ENCODE measurements at places on chromosomes 1 and 21.

DNA sequence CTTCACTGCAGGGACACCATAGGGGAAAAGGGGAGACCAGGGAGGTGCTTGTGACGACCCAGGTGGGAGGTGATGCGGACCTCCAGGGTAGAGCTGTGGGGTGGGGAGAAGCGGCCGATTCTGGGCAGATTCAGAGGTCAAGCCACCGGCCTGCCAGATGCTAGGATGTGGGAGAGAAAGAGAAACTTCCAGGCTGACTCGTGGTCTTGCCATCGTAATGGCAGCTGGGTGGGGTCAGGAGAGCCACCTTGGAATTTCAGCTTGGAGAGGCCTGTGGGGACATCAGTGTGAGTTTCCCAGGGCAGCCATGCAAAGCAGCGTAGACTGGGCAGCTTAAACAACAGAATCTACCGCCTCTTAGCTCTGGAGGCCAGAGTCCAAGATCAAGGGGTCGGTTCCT, 258.0 kb upstream of the VAMP3 start:
- peak; percentile 46 for DNase-seq

GRCh38 chr1:62273953-62274352, 45.3 kb downstream of the KANK4 start:
- no peak for DNase-seq

DNA sequence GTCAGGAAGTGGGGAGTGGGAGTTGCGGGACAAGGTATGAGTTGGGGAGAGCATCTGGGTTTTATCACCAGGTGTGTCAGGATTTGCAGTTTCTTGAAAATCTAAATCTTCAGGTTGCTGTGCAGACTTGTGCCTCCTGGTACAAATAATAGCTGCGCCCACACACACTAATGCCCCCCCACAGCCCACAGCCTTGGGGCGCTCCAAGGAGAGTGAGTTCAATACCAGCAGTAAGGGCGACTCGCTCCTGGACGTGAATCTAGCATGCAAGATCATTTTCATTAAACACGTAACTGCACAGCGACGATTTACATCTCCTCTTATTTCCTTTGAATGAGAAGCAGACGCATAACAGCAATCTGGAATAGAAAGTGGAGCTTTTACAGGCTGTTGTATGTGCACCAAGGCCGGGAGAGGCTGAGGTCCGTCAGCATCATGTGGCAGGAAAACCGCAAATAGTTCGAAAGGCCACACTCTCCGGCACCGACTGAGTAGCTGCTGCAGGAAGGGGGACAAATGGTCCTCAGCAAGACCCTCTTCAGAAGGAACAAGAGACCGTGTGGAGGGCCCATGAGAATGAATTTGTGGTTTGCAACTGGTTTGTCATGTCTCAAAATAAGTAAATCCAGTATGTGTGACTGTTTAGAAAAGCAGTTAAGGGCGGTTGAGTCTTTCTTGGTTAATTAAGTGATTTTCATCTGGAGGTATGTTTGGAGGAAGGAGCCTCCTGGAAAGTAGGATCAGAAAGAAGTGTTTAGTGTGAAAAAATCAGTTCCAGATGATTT, 439.5 kb downstream of the SMYD3 start:
- peak; percentile 80 for DNase-seq

DNA sequence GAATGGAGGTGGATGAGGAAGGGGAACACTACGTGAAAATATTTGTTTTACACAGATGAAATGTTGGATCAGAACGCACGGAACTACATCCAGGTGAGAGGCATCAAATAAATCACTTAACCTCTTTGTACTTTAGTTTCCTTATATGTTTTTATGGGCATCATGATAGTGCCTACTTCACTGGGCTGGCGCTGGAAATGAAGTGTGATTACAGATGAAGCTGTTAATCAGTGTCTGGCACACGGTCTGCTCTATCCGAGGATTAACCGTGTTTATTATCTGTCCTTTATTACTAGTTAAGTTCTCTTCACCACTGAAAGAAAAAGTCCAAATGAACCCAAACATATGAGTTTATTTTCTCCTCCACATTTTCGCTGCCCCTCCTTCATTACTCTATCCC, 96.0 kb upstream of the TRABD2B start:
- DNase-seq: no peak

- DNase-seq: no peak
These were observed 62.5 kb downstream of the TBX15 start for GRCh38 chr1:118925651-118926050.

DNA sequence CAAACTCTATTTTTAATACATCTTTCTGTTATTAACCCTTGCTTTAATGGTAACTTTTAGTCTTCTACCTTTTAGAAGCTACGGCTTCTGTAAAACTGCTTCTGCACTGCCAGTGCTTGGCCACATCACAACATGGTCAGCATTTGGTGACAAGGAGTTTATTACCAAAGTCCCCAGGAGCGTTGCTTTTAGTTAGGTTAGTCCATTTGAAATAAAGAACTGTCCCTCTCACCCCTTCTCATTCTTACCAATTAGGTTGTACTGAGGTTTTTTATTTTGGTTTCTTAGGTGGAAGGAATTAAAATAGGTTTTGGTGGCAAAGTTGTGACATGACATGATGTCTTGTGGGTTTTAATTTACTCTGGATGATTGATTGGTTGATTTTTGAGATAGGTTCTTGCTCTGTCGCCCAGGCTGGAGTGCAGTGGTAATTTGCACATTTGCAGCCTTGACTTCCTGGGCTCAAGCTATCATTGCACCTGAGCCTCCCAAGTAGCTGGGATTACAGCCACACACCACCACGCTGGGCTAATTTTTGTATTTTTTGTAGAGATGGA, 39.2 kb downstream of the SPEN start:
- no peak for DNase-seq

- DNase-seq: no peak
These were observed 106.2 kb downstream of the NIBAN1 start for GRCh38 chr1:184867866-184868689.

DNA sequence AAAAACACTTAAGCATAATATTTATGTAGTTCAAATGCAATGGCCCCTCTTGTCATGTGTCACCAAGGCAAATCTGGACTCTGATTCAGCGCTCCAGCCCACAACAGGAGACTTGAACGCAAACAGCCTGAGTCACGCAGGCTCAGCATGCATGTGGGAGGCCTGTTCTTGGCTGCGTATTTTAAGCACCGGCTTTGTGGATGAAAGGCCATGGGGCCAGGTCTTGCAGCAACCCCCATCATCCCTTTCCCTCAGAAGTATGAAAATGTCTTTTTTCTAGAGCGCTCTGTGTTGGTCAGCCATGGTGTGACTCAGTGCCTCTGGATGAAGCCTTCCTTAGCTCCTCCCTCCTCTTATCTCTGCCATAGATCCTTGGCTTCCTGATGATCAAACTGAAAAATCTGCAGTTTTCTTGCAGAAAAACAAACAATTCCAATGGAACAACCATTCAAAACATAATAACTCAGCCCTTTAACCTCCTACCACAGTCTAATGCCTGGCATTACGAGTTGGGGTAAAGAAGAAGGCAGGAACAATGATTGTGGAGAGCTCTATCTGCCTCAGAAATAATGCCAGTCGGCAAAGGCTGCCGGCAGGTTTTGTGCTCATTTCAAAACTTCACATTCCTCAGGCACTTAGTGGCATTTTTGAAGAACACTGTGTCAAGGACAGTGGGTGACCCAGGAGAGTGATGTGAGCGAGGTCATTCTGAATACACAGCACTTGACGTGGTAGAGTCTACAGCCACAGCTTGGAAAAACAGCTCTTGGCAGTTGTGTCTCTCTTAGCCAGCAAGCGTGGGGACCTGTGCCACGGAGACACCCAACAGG, 167.5 kb downstream of the CLIC6 start:
- DNase-seq: peak; percentile 100

- peak; percentile 73 for DNase-seq
These were observed 183.5 kb downstream of the HMCN1 start for GRCh38 chr1:185917646-185918045.

- DNase-seq: no peak
These were observed 189.2 kb upstream of the VAMP3 start for GRCh38 chr1:7581754-7582459.

GRCh38 chr1:180920193-180920592, 7.5 kb downstream of the KIAA1614 start:
- no peak for DNase-seq

DNA sequence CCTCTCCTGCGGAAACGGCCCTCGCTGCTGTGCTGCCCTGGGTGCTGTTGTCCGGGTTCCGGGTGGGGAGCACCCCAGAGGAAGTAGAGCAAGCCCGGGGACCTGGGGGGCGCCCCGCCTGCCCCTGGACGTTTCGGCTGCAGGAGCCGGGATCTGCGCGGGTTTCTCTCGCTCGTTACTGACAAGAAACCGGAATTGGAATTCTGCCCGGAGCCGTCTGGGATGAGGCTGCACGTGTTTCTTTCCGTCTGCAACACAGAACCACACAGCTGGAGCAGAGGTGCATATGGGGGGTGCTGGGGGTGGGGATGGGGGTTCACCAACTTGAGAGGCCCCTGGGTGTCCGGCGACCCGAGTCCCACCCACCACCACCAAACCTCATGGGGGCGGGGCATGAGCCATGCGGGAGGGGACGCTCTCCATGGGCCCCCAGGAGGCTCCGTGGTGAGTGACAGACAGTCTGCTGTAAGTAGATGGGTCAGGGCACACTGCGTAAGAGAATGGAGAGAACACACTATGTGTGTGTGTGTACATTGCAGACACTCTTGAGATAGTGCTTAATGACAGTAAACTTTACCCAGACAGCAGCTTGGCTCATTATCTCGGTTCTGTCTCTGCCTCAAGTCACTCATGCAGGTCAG, 261.4 kb upstream of the C1orf174 start:
- DNase-seq: no peak

DNA sequence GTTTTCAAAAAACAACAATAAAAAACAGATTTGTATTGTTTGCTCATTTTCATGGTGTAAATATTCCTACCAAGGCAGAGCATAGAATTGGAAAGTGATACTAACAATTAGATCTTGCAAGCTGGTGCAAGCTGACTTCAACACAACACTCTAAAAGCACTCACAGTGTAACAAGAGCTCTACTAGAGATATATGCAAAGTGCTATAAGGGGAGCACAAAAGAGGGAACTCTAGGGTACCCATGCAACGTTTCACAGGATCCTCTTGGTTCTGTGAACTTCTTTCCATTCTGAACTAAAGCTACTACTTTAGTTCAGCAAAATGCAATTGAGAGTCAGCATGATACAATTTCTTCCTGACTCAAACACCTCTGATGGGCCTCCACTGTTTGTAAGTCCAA, 78.3 kb downstream of the ATP1B1 start:
- no peak for DNase-seq

- peak; percentile 76 for DNase-seq
These were observed 109.7 kb upstream of the ZBTB40 start for GRCh38 chr1:22341791-22342605.

All from EH (cell line).